HS-5 (cell line): ENCODE measurements at places on chromosomes 3 and 15.

GRCh38 chr15:69784798-69785566 lies 312.7 kb downstream of the TLE3 start:
- no peak for DNase-seq

GRCh38 chr3:101542957-101543356 lies 18.7 kb upstream of the TRMT10C start:
- DNase-seq: no peak

DNA sequence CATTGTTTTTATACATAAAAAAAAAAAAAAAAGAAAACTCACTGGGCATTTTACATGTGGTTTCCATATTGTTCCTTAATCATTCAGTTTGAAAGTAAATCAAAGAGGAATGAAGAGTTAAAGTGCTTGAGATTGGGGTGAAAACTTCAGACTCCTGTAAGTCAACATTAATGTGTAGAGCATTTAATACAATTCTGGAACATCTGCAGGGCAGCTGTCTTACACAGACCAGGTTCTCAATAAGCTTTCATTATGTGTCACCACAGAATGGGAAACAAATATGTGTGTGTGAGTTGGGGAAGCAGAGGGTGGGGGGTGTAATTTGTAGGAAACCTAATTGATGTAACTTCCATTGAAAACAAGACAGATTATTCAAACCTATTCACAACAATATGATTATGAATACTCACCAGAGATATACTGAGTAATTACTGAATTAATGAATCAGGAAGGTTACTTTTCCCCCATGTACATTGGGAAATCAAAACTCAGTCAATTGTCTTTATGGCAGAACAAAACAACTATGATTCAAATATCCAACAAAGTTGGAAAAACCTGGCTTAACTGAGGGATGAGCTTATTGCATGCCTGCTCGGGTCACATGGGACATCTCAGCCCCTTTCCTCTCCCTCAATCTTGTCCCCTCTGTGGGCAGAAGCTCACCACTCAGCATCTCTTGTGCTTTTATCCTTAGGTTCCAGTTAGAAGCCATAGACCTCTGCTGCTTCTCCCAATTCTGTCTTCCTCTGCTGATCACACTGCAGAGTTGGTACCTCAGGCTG lies 281.2 kb upstream of the THBS1 start:
- DNase-seq: no peak

DNA sequence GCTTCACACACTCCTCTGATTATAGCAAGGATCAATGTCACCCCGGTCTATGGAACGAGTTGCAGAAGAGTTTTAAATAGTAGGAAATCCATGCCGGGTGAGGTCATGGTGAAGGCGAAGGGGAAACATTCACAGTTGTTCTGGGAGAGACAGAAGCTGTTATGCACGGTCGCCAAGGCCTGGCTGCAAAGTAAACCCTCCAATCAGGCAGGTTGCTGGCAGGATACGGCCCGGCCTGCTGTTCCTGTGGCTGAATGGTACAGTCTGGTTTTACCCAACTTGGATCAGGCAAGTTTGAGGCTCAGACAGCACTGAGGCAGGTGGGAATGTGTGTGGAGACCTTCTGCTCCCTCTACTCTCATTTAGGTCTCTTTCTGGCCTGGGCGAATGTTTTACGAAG lies 45.3 kb upstream of the ATP2B2 start:
- DNase-seq: no peak

- DNase-seq: no peak
Observed at GRCh38 chr3:174318181-174318580, 541.0 kb upstream of the NAALADL2 start.

DNA sequence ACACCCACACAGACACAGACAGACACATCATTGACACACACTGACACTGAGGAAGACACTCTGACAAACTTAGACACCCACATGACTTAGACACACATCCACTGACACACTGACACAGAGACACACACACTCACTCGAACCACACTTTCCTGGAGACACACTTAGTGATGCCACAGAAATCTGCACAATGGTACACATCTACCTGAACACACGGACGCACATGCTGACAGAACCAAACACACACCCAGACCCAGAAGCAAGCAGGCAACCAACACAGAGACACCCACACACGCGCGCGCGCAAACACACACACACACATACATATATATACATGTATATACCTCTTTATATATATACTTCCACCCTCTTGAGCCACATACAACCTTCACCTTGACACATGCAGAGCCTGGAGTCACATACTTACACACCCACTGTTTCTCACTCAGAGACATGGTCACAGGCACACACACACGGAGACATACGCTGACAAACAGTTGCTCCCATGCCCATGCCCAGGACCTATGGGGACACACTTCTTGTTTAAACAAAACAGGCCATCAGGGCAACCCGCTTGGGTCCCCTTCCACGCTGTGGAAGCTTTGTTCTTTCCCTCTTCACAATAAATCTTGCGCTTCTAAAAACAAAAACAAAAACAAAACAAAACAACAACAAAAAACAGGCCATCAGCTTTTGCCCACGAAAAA lies 913 bp upstream of the SCN5A start:
- DNase-seq: no peak
